ENCODE measurements at places on chromosomes 1 and 21. TPM values are rescaled to one million over a fixed set of nuclear protein-coding genes. Genes with fewer than 3 reads are reported as not detected.

- no peak for DNase-seq
These were observed 939.4 kb downstream of the BRINP3 start for GRCh38 chr1:189538271-189538670.

- DNase-seq: no peak
These were observed 534.5 kb downstream of the OMA1 start for GRCh38 chr1:58011978-58012377.

DNA sequence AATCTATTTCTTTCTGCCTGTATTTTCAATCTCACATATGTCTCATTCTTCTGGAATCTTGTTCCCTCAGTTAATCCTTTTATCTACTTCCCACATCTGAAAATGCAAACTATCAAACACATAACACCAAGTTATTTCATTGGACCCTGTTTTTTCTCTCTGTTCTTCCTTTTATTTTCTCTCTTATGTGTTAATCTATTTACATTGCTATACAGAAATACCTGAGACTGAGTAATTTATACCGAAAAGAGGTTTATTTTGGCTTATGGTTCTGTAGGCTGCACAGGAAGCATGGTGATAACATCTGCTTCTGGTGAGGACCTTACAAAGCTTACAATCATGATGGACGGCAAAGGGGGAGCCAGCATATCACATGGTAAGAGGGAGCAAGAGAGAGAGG is 247.6 kb downstream of the TGFB2 start:
- no peak for DNase-seq

DNA sequence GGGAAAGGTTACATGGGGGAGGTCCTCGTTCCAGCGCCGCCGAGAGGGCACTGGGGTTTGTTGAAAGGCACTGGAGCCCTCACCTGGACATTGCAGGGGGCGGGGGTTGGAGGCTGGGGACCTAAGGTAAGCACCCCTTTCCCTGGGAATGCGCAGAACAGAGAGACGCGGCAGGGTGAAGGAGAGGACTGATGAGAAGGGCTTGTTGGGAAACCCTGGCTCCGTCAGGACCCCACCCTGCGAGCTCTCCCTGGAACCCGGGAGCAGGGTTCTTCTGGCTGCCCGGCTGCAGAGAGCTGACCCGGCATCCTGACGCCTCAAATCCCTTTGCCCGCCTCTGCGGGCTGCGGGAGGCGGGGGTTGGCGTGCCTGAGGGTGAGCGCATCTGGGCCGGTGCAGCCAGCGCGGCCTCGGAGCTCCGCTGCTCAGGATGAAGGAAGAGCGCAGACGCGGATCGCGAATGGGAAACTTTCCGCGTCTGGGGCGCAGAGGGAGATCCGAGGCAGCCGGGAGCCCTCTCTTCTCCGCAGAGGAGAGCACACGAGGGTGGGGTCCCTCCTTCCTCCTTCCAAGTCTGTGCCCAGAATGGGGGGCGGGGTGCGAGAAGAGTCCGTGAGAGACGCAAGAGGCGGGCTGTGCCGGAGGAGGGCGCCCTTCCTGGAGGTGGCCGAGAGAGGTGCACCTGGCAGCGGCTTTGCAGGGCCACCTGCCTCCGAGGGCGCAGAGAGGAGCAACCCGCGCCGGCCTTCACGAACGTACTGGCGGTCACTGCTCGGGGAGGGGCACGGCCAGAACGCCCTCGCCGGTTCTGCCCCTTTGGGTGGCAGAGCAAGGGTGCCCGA is 2.4 kb downstream of the IGSF21 start:
- DNase-seq: peak; percentile 34

DNA sequence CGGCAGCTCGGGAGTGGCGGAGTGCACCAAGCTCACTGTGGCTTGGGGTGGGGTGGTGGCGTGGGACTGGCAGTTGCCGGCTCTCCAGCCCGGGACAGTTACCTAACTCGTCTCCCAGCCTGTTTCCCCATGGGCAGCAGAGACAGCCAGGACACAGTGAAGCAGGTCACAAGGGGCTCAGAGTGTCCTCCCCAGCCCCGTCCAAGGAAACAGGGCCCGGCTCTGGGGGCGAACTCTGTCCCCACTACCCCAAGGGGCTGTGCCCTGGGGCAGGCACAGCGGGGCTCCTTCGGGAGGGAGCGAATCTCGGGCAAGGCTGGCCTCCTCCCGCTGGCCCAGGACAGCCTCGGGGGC is 759 bp downstream of the GPR157 start:
- no peak for DNase-seq

DNA sequence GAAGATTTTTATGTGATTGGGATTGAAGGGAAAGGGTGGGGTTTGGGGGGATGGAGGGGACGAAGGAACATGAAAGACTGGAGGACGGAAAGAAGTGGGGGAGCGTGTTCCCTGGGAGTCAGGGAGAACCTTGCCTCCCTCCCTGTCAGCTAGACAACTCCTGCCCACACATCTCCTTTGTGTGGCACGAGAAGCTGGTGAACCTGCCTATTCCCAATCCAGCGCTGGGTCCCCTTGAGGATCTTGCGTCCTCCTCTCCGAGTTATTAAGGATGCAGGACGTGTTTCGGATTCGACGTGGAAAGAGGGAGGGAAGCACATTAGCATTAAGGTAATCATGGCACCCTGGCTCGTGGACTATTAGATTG is 1.4 kb downstream of the LRRC7 start:
- no peak for DNase-seq

DNA sequence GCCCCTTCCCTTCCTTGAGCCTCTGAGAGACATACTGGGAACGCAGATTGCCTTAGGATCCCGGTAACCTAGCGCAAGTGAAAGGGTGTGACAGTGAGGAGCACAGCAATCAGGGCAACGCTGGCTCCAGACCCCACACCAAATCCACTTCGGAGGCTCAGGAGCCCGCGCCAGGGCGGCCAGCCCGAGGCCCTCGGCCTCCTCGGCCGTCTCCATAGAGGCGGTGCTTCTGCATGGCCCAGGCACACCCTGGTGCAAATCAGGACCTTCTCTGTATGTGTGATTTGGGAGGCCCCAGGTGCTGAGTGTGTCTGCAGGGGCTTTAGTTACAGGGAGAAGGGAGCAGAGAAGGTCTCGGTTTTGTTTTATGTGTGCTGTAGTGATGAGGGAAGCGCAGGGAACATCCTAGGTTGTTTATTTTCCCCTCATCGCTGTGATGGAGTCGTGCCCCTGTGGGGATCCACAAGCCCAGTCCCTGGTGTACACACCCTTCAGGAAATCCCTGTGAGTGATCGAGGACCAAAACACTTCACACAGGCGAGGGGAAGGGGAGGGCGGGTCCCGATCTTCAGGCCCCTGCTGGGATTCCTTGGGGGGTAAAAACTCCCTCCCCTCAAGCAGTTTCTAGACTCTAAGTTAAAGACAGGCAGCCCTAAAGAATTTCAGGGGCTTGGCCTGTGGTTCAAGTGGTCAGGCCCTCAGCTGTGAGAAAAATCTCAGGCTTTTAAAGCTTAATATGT is 9.4 kb downstream of the KIAA1614 start:
- peak; percentile 18 for DNase-seq

GRCh38 chr1:7501084-7501491 is 270.0 kb upstream of the VAMP3 start:
- DNase-seq: no peak

- DNase-seq: no peak
These were observed 240.2 kb downstream of the USH2A start for GRCh38 chr1:216183007-216183406.

DNA sequence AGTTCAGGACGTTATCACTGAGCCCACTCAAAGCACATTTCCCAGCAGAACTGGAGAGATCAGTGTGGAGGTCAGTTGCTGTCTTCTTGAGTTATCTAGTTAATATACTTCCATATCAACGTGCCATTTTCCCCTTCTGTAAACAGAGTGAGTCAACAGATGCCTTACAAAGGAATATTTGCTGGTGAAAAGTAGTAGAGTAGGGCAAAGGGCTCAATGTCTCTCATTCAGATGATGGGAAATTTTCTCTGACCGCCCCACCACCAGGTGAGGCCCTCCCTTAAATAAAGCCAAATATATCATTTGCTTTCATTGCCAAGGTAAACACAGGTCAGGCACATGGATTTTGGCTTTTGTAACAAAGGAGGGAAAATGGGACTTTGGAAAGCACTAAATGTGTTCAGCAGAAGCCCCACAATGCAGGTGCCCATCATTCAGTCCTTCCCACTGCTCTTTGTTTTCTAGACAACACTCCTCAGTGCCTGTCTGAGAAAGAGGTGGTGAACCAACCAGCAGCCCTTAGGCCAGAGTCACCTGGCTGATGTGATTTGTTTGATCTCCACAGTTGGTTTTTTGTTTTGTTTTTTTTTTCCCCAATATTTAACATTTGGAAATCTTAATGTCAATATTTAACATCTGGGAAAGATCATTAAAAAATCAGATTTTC is 40.5 kb upstream of the SAMD13 start:
- DNase-seq: no peak

DNA sequence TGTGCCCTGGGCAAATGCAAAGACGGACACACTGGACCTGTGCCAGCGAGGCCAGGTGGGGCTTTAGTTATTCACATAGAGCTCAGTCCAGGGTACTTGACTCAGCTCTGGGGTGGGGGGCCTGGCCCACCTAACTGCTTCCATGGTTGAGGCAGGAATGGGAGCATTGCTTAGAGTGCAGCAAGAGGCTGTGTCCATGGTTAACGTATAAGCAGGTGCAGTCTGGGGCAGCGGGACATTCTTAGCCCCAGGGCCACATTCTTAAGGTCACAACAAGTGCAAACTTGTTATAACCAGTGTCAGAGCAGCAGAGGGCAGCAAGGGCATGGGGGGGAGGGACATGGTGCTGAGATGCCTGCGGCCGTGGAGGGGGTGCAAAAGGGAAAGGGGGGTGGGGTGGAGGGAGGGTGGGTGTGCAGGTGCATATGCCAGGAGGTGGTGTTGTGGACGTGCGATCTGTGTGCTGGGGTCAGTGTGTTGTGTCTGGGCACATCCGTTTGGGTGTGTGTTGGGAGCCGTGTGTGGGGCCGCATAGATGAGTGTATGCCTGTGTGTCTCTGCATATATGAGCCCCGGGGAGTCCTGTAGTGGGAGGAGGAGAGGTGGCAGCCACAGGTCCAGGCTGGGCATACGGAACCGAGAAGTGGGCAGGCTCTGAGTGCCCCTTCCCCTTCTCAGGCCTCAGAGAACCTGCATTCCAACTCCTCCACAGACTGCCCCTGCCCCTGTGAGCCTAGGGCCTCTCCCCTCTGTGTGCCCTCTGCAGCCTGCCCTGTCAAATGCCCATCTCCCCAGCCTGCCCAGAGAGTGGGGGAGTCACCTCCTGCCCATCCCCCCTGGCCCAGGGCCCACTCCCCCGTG is 8.4 kb downstream of the KCNJ10 start:
- no peak for DNase-seq

Gene ANKRD35
- total RNA-seq: 0.59 TPM

Gene S100A3
- total RNA-seq: 1.1 TPM

Gene DPYD
- 7.3 TPM for total RNA-seq

Gene MFSD2A
- total RNA-seq: 4.2 TPM

Gene ZC3H11A
- total RNA-seq: 50.5 TPM

Gene OR2L2
- total RNA-seq: not detected

Gene TCHH
- total RNA-seq: 0.05 TPM

Gene LDLRAD1
- total RNA-seq: not detected

Gene CELA2A
- not detected for total RNA-seq
